Suprapubic skin (tissue), 4 donors: ENCODE measurements at places on chromosomes 4 and X. TPM values are rescaled to one million over a fixed set of nuclear protein-coding genes. Genes with fewer than 3 reads are reported as not detected.
A peak's percentile ranks its signal among the peaks of the same experiment; 100 is the strongest.

- H3K36me3 ChIP-seq = peaks cover 69% of the 10 kb centered on the region
- H3K4me1 ChIP-seq = no peaks in the 10 kb centered on the region
- H3K4me3 ChIP-seq = no peak overlapping the region
These were observed 78.3 kb downstream of the FIP1L1 start for GRCh38 chr4:53455766-53456165.

GRCh38 chr4:1097553-1097952 lies 15.8 kb downstream of the RNF212 start:
- peaks cover 4% of the 10 kb centered on the region for H3K27me3 ChIP-seq
- no peaks in the 10 kb centered on the region for H3K36me3 ChIP-seq
- H3K4me1 ChIP-seq = no peaks in the 10 kb centered on the region
- H3K4me3 ChIP-seq = no peak overlapping the region

GRCh38 chrX:24253469-24253868 lies 60.4 kb downstream of the SUPT20HL2 start:
- no peaks in the 10 kb centered on the region for H3K36me3 ChIP-seq
- no peak for DNase-seq
- H3K27ac ChIP-seq = no peak overlapping the region
- no peaks in the 10 kb centered on the region for H3K27me3 ChIP-seq
- no peak overlapping the region for H3K4me3 ChIP-seq
- H3K4me1 ChIP-seq = no peaks in the 10 kb centered on the region

DNA sequence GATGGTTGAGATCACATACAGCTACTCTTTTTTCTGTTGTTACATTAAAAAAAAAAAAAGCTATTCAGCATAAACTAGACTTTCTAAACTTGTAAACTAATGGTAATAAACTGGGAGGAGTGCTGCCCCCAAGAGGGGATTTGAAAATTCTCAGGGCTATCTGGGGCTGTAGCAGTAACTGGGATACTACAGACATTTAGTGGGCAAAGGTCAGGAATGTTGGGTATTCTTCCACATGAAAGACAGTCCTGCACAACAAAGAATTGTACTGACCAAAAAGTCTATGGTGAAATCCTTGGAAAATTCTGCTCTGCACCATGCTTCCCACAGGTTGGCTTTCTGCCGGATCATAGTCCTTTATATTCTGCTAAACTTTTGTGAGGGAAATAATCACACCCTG lies 232.6 kb upstream of the BOD1L1 start:
- no peak overlapping the region for H3K4me3 ChIP-seq
- no peaks in the 10 kb centered on the region for H3K4me1 ChIP-seq
- H3K27me3 ChIP-seq = no peaks in the 10 kb centered on the region
- H3K27ac ChIP-seq = no peak overlapping the region
- H3K36me3 ChIP-seq = no peaks in the 10 kb centered on the region

DNA sequence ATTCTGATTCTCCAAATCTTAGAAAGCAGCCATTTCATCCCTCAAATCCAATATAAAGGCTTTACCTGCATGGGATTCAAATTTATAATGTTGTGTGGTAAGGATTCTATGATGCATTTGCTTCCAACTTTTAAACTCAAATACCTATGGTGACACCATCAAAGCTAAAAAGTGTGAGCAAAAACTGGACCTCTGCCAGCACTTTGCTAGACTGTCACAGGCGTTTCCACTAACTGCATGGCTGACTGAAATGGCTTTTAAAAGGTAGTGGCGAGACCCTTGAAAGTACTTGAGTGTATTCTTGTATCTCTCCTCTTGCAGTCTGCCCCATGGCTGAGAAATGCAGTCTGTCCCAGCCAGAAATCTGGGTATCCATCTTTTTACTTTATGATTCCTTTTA lies 169.4 kb downstream of the AMELX start:
- H3K27me3 ChIP-seq = no peaks in the 10 kb centered on the region
- H3K36me3 ChIP-seq = no peaks in the 10 kb centered on the region
- no peak for DNase-seq

DNA sequence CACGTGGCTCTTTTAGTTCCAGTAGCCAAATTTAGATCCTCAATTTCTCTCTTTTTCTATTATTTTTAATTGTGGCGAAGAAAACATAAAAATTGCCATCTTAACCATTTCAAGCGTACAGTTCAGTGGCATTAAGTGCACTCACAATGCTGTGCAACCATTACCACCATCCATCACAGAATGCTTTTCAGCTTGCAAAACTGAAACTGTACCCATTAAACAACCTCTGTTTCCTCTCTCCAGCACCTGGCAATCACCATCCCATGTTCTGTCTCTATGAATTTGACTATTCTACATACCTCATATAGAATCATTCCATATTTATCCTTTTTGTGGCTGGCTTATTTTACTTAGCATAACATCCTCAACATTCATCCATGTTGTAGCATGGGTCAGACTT lies 74.9 kb downstream of the METTL14 start:
- H3K36me3 ChIP-seq = peaks cover 6% of the 10 kb centered on the region
- H3K27me3 ChIP-seq = no peaks in the 10 kb centered on the region
- no peak for DNase-seq
- no peak overlapping the region for H3K4me3 ChIP-seq

DNA sequence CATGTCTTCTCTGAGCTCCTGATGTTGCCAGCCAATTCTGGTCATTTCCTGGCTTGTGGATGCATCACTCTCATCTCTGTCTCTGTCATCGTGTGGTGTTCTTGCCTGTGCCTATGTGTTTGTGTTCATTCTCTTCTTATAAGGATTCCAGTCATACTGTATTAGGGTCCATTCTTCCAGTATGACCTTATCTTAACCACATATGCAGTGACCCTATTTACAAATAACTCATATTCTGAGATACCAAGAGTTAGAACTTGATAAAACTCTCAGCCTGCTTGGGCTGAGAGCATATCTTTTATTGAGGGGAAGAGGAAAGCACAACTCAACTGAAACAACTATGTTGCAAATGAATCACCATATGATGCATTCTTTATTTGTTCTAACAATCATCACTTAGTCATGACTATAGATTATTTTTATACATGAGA lies 189.0 kb upstream of the ANXA10 start:
- no peaks in the 10 kb centered on the region for H3K36me3 ChIP-seq

- peak; percentile 77 for DNase-seq
- peaks cover 24% of the 10 kb centered on the region for H3K4me1 ChIP-seq
- no peak overlapping the region for H3K27ac ChIP-seq
These were observed 10.2 kb downstream of the GAK start for GRCh38 chr4:921830-922331.

GRCh38 chr4:31702326-31702725 lies 982.2 kb downstream of the PCDH7 start:
- no peak for DNase-seq
- no peaks in the 10 kb centered on the region for H3K36me3 ChIP-seq
- no peak overlapping the region for H3K27ac ChIP-seq
- H3K4me1 ChIP-seq = no peaks in the 10 kb centered on the region
- no peaks in the 10 kb centered on the region for H3K27me3 ChIP-seq

DNA sequence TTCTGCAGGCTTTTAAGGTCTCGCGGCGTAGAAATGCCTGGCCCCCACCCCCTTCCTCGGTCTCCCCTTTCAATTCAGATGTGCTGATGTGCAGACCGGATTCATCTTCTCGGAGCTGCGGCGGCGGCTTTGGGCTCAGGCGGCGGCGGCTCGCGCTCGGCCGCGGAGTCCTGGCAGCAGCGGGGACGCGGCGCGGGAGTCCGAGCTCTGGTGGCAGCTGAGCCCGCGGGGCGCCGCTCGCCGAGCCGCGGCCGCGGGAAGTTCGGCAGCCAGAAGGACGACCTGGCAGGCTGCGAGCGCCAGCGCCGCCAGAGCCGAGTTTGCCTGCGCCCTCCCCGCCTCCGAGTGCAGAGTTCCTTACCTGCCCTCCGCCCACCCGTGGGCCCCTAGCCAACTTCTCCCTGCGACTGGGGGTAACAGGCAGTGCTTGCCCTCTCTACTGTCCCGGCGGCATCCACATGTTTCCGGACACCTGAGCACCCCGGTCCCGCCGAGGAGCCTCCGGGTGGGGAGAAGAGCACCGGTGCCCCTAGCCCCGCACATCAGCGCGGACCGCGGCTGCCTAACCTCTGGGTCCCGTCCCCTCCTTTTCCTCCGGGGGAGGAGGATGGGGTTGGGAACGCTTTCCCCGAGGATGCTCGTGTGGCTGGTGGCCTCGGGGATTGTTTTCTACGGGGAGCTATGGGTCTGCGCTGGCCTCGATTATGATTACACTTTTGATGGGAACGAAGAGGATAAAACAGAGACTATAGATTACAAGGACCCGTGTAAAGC lies 448 bp downstream of the TLL1 start:
- no peaks in the 10 kb centered on the region for H3K36me3 ChIP-seq
- H3K4me3 ChIP-seq = peak overlapping the region; percentile 72
- peaks cover 34% of the 10 kb centered on the region for H3K4me1 ChIP-seq
- peaks cover 19% of the 10 kb centered on the region for H3K27me3 ChIP-seq
- peak overlapping the region; percentile 74 for H3K27ac ChIP-seq
- peak; percentile 66 for DNase-seq

DNA sequence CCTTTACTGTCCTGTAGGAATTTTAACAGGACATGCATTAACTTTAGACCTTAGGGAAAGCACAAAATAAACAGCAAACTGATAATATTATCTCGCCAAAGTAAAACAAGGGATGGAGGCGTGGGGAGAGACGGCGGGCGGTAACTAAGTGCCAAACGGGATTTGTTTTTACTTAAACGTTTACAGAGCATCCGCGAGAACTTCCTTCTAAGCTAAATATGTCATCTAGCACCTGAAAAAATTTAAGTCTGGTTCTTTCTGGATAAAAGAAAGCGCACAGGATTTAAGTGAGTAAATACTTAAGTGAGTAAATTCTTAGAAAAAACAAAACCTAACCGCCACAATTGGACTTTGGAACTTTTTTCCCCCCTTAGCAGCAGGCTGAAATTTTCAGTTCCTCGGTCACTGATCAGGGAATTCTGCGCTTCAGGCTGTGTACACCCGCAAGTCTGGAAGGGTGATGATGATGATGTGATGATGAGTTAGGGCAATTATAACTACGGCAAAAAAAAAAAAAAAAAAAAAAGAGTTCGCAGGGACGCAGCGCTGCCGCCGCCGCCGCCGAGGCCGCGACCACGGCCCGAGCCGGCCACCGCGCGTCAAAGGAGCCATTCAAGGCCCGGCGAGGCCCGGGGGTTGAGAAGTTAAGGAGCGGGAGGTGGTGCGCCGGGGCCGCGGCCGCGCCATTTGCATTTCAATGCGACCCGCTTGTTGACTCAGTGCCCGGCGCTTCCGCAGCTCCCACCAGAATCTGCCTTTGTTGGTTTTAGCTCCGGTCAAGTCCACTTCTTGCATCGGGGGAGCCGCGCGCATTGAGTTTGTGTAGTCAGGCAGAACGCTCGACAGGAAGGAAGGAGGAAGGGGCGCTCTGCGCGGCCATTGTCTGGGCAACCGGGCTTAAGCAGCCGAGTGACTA lies 108.8 kb downstream of the SPRY1 start:
- DNase-seq = peak; percentile 70
- peak overlapping the region; percentile 59 for H3K4me3 ChIP-seq
- peaks cover 5% of the 10 kb centered on the region for H3K4me1 ChIP-seq

GRCh38 chr4:18934197-18934596 lies 912.6 kb upstream of the LCORL start:
- H3K27ac ChIP-seq = no peak overlapping the region
- no peaks in the 10 kb centered on the region for H3K27me3 ChIP-seq
- no peak for DNase-seq
- H3K4me3 ChIP-seq = no peak overlapping the region
- no peaks in the 10 kb centered on the region for H3K4me1 ChIP-seq
- H3K36me3 ChIP-seq = no peaks in the 10 kb centered on the region

DNA sequence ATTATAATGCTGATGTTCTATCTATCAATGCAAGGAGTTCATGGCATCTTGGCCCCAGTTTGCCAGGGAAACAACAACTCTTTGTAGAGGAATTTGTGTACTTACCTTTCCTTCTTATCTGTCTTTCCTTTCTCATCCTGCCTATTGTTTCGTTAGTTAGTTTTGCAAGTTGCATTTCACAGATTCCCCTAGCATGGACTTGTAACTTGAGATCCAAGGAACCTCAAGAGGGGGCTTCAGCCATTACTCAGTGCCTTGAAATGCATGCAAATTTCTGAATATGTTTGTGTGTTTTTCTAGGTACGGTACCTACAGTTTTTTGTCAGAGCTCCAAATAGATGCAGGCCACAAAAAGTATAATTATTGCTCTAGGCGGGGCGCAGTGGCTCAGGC lies 203.6 kb downstream of the LDB2 start:
- no peak overlapping the region for H3K27ac ChIP-seq
- no peak for DNase-seq
- H3K36me3 ChIP-seq = no peaks in the 10 kb centered on the region
- peaks cover 12% of the 10 kb centered on the region for H3K4me1 ChIP-seq

DNA sequence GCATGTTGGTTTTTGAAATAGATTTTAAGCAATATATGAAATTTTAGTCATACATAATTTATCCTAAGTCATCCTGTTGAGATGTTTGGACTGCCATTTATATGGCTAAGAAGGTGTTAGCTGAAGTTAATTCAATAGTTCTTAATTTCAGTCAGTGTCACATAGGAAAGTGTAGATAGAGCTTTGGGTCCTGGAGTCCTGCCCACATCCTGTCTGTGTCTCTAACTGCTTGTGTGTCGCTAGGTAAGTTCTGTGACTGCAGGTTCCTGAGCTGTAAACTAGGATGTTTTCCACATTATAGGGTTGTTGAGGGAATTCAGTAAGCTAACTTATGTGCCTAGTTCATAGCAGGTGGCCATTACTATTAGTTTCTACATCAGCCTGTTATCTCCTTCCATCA lies 20.7 kb downstream of the OFD1 start:
- no peaks in the 10 kb centered on the region for H3K4me1 ChIP-seq
- no peaks in the 10 kb centered on the region for H3K27me3 ChIP-seq
- no peak overlapping the region for H3K27ac ChIP-seq
- DNase-seq = no peak

GRCh38 chr4:101584306-101584705 lies 206.2 kb upstream of the BANK1 start:
- H3K4me1 ChIP-seq = no peaks in the 10 kb centered on the region
- no peaks in the 10 kb centered on the region for H3K36me3 ChIP-seq
- H3K4me3 ChIP-seq = no peak overlapping the region
- DNase-seq = no peak

- H3K4me1 ChIP-seq = no peaks in the 10 kb centered on the region
- no peaks in the 10 kb centered on the region for H3K27me3 ChIP-seq
- no peak overlapping the region for H3K27ac ChIP-seq
These were observed 267.3 kb downstream of the BCOR start for GRCh38 chrX:39830414-39830813.

DNA sequence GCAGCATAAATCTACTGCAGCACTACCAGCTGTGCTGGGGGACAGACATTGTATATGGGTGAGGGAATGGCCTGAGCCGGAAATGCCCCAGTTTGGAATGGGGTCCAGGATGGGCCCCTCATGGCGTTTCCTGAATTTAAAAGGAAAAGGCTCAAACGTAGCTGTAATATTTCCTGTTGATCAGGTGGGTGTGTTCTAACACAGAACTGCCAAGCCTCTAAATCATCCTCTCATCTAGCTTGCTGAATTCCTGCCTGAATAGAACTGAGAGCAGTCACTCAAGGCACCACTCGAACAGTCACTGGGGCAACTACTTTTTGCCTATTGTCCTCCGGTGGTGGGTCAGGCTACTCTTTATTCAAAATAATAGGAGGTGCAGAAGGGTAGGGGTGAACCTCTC lies 28.7 kb downstream of the ADH6 start:
- H3K4me1 ChIP-seq = peaks cover 10% of the 10 kb centered on the region
- H3K27ac ChIP-seq = no peak overlapping the region
- no peak overlapping the region for H3K4me3 ChIP-seq
- no peaks in the 10 kb centered on the region for H3K36me3 ChIP-seq

The REPS2 gene
- total RNA-seq = 6.2 TPM

The PPEF2 gene
- not detected for total RNA-seq

The PAGE4 gene
- total RNA-seq = not detected

The CLCN3 gene
- 55.0 TPM for total RNA-seq

The LDOC1 gene
- 8.9 TPM for total RNA-seq

The MAGEA9B gene
- total RNA-seq = not detected

The GC gene
- not detected for total RNA-seq

The SRPK3 gene
- total RNA-seq = 1.9 TPM

The NPY2R gene
- not detected for total RNA-seq

The S100P gene
- 27.7 TPM for total RNA-seq
